Right ventricle myocardium inferior (tissue), 1 donor: ENCODE measurements at places on chromosomes 12 and 14. TPM values are rescaled to one million over a fixed set of nuclear protein-coding genes. Genes with fewer than 3 reads are reported as not detected.

DNA sequence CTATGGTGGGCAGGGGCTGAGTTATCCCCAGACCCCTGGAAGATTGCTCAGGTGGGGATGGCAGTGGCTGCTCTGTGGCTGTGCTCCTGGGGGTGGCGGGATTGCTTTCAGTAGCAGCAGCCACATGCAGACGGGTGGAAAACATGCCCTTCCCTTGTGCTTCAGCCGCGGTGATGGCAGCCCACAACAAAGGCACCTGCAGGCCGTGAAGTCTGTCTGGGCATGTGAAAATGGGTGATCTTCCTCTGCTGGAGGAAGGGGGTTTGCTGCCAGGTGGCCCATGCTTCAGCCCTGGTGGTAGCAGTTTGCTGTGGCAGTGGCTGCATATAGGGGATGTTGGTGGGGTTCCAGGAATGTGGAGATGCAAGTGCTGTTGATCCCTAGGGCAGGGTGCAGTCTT, 326.2 kb upstream of the RGS6 start:
- no peak for DNase-seq

DNA sequence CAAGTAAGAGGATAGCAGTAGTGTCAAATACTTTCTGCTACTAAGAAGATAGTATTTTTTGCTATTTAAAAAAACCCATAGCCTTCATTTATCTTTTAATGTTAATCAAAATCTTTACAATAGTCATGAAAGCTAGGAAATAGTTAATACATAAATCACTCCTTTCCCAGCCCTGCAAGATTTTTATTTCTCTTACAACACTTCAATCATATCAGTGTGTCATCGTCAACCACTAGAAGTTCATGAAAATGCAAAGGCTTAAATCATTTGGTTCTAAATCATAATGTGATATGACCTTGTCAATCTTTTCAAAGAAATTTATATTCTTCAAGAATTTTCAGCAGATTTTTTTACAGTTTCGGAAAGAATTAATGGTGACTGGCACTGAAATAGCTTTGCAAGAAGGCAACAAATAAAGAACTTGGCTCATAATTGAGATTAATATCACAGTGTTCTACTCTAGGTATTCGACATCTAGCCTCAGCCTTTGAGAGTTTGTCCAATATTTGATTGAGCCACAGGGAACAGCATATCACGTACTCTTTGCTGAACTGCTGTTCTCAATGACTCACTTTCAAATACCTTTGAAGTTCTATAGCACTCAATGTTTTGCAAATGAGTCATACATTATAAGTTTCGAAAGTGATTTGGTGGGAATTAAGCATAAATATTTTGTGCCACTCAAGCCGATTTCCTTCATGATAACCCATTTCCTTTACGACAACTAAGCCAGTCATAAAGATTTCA, 384.0 kb upstream of the FOXG1 start:
- DNase-seq, result no peak

GRCh38 chr12:52634266-52635056, 16.1 kb upstream of the KRT73 start:
- DNase-seq, result peak; percentile 87

- DNase-seq, result no peak
These were observed 4.7 kb downstream of the NFYB start for GRCh38 chr12:104133321-104133720.

The LETMD1 gene
- total RNA-seq, result 17.0 TPM

DNA sequence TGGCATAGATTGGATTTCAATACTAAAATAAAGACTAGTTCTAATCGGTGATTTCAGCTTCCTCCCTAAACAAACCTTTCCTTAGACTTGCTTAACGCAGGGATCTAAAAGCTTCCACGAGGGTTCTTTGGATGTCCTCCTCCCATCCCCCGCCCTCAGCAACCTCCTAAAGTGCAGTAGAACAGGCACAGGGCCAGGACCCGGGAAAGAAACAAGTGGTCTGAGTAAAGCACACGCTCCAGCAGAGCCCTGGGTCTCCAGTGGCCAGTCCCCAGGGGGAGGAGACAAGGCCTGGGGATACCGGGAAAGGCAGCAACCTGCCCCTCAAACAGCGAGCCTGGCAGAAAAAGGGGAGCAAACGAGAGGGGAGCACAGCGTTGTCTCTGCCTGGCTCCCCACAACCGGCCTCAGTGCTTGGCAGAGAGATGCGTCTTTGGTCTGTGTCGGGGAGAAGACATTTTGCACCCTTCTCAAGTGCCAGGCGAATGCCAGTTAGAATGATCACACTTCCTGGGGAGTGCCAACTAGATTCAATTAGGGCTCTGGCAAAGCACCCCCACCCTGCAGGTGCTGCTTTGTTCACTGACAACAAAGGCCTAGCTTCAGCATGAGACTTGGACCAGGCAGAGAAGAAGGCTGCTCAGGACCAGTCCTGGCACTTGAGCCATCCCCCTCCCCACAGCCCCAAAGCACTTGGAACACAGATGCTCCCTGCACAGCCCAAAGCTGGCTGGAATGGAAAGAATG, 17.1 kb upstream of the SLC6A12 start:
- no peak for DNase-seq

GRCh38 chr14:104078031-104078455, 7.5 kb upstream of the ASPG start:
- peak; percentile 90 for DNase-seq

DNA sequence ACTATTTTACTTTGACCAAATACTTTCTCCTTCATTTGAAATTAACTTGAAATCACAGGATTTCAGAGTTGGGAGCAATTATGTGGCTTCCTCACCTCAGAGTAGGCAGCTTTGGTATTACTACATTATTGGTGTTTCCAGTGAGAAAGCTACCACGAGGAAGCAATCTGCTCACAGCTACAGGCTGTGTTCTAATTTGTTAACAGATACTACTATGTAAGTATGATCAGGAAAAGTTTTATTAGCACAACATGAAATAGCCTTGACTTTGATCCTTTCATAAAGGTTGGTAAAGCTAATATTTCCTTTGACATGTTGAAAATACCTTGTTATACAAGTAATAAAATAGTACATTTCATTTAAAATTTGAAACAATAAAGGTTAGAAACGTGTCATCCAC, 30.6 kb downstream of the TAOK3 start:
- DNase-seq, result no peak

DNA sequence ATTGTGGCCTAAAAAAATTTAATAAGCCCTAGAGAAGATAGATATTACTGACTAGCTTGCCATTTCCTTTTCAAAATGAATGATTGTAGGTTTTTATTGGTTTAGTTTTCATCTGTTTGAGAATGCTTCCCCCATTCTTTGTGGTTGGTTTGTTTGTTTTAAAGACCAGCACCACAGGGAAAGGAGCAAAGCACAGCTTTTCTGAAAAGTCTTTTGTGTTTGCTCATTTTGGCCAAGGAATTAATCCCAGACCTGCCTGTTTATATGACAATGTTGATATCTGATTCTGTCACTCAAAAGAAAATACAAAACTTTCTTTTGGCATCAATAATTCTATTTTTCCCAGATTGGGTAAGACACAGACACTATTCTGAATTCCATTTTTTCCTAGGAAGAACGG, 312.5 kb upstream of the FLRT2 start:
- DNase-seq, result no peak

The KRT79 gene
- total RNA-seq, result not detected

GRCh38 chr12:94889445-94890210, 113.9 kb downstream of the NDUFA12 start:
- DNase-seq, result no peak

GRCh38 chr12:52222692-52223091, 10.4 kb upstream of the KRT7 start:
- no peak for DNase-seq

GRCh38 chr12:89427508-89428156, 75.3 kb upstream of the DUSP6 start:
- no peak for DNase-seq

DNA sequence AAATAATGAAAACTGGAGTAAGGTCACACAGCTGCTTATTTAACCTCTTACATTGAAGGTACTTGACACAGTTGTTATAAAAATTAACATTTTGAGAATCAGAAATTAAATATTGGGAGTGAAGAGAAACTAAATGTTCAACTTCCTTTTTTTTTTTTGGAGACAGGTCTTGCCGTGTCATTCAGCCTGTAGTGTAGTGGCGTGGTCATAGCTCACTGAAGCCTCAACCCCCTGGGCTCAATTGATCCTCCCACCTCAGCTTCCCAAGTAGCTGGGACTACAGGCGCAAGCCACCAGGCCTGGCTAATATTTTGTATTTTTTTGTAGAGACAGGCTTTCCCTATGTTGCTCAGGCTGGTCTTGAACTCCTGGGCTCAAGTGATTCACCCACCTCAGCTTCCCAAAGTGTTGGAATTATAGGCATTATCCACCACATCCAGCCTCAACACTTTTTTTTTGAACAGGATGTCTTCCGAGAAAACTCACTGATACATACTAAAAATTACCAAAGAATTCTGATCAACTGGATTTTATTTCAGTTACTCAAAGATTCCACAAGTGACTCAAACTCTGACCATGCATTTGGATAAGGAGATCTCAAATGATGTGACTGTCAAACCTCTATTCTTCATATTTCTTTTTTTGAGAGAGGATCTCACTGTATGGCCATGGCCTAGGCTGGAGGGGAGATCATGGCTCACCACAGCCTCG, 35.4 kb downstream of the SGPP1 start:
- DNase-seq, result no peak

GRCh38 chr12:14841761-14842160, 1.6 kb downstream of the ART4 start:
- peak; percentile 43 for DNase-seq

- no peak for DNase-seq
These were observed 100.7 kb downstream of the ITPR2 start for GRCh38 chr12:26732005-26732908.

The NDUFA9 gene
- total RNA-seq, result 343 TPM

The TAS2R9 gene
- not detected for total RNA-seq

DNA sequence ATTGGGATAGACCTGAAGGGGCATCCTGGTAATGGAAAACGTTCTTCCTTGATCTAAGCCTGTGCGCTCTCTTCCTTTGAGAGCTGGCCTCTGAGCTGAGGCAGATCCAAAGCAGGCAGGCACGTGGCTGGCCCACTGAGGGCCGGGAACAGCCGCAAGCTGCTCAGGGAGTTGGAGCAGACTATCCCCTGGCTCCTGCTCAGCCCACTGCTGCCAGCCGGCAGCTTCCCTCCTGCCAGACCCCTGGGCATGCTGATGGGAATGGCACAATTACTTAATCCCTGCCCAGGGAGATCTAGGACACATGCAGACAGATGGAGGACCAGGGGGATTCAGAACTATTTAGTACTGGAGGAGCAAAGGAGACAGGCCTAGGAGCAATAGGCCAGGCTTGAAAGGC, 14.4 kb downstream of the NEUROD4 start:
- DNase-seq, result no peak

- no peak for DNase-seq
These were observed 239.4 kb downstream of the PAWR start for GRCh38 chr12:79451365-79451764.

DNA sequence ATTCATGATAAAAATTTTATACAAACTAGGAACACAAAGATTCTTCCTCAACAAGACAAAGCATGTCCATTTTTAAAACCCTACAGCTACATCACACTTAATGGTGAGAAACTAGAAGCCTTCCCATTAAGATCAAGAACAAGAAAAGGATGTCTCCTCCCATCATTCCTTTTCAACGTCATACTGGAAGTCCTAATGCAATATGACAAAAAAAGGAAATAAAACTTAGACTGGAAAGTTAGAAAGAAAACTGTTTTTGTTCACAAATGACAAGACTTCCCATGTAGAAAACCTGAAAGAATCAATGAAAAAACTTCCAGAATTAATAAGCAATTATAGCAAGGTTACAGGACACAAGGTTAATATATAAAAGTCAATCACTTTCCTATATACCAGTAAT, 82.5 kb downstream of the NUMB start:
- DNase-seq, result no peak

The EIF2S3B gene
- 0.62 TPM for total RNA-seq

The SOAT2 gene
- not detected for total RNA-seq

DNA sequence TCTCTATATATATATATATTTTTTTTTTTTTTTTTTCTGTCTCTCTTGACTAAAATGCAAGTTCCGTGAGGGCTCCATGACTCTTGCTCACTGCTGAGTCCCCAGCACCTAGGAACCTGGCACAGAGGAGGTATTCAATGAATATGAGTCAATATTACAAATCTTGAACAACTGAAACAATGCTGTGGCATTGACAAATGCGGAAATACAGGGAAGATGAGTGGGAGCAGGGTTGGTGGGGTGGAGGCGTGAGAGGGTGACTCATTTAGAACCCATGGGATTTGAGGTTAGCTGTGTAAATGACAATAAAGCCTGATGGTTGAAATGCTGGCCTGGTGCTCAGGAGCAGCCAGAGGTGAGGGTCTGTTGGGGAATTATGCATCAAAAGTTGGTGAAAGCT, 121.7 kb upstream of the FUT8 start:
- no peak for DNase-seq

The C12orf50 gene
- total RNA-seq, result 0.05 TPM

DNA sequence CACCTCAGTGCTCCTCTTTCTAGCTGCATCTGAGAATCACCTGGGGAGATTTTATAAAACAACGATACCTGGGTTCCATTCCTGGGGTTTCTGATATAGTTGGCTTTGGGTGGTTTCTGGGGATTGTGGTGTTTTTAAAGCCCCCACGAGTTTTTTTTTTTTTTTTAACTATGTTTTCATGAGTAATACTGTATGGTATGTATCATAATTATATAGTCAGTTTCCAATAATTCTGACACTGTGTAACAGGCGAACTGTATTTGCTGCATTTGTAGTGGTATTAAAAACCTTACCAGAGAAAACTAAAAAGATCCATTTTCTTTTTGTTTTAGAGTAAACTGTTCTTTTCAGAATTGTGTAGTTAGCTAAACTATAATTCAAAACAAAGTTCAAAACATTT, 84.9 kb downstream of the SRGAP1 start:
- DNase-seq, result no peak

The LDHB gene
- total RNA-seq, result 1,958 TPM

GRCh38 chr14:99874306-99874705, 81.1 kb downstream of the EML1 start:
- DNase-seq, result no peak

DNA sequence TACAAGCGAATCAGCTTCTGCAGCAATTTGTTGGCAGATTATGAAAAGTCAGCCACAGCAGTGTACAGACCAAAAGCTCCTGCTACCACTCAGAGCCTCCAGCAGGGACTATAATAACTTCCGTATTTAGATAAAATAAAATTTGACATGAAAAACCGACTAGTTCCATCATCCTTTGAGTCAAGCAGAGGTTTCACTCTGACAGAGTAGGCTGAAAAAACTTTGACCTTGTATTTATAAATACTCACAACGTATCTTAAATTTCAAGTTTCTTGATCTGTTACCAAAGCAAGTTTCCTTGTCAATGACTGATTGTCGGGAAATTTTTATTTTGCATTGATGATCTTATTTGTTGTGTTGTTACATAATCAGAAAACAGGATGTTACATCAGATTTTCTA, 283.4 kb downstream of the DAD1 start:
- no peak for DNase-seq

- no peak for DNase-seq
These were observed 71.3 kb upstream of the MANSC4 start for GRCh38 chr12:27851311-27851710.

The MYBPC1 gene
- 7.3 TPM for total RNA-seq

The TMTC3 gene
- 6.9 TPM for total RNA-seq

The APEX1 gene
- 67.2 TPM for total RNA-seq

The KRT6A gene
- total RNA-seq, result 0.16 TPM

GRCh38 chr12:46523863-46524770, 151.5 kb upstream of the SLC38A2 start:
- DNase-seq, result no peak

- DNase-seq, result no peak
These were observed 294.9 kb downstream of the FOXN3 start for GRCh38 chr14:89121968-89122620.
